ENCODE measurements at places on chromosomes 2 and 18. TPM values are rescaled to one million over a fixed set of nuclear protein-coding genes. Genes with fewer than 3 reads are reported as not detected.

- DNase-seq: no peak
Measured at GRCh38 chr18:7772951-7773350, 205.8 kb downstream of the PTPRM start.

GRCh38 chr18:39870591-39870990 lies 2084.4 kb upstream of the PIK3C3 start:
- DNase-seq: no peak

GRCh38 chr18:75859533-75859932 lies 432.0 kb upstream of the SMIM21 start:
- no peak for DNase-seq

- no peak for DNase-seq
Measured at GRCh38 chr2:207149249-207150213, 16.2 kb downstream of the KLF7 start.

- no peak for DNase-seq
Measured at GRCh38 chr2:230830428-230830827, 34.3 kb upstream of the ITM2C start.

The OSBPL1A gene
- 86.7 TPM for total RNA-seq

DNA sequence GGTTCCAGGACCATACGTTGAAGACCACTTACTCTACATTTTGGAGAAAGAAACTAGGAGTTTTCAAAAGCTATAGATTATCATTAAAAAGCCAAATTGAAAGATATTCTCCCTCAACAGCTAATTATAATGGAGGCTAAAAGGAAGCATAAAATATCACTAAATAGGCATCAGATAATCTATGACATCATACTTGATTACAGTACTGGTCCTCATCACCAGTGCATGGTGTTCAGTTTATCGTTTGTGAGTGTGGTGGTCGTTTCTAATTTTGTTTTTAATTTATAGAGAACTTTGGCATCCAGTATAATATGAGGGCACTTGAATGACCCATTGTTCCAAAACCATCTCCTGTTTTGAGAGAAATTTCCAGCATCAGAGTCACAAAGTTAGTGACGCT lies 80.9 kb downstream of the HNRNPLL start:
- DNase-seq: no peak

DNA sequence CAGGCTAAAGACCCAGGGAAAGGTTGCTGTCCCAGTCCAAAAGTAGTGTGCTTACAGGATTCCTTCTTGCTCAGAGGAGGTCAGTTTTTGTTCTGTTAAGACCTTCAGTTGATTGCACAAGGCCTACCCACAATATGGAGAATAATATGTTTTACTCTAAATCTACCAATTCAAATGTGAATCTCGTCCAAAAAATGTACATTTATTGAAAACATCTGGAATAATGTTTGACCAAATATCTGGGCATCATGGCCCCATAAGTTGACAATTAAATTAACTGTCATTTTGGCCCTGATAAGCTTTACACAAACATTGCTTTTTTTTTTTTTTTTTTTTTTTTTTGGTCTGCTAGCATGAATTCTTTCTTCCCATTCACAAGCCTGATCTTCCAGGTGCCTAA lies 109.8 kb downstream of the CCDC178 start:
- no peak for DNase-seq

GRCh38 chr18:8005870-8006569 lies 438.9 kb downstream of the PTPRM start:
- no peak for DNase-seq

The SCYGR4 gene
- total RNA-seq: not detected

DNA sequence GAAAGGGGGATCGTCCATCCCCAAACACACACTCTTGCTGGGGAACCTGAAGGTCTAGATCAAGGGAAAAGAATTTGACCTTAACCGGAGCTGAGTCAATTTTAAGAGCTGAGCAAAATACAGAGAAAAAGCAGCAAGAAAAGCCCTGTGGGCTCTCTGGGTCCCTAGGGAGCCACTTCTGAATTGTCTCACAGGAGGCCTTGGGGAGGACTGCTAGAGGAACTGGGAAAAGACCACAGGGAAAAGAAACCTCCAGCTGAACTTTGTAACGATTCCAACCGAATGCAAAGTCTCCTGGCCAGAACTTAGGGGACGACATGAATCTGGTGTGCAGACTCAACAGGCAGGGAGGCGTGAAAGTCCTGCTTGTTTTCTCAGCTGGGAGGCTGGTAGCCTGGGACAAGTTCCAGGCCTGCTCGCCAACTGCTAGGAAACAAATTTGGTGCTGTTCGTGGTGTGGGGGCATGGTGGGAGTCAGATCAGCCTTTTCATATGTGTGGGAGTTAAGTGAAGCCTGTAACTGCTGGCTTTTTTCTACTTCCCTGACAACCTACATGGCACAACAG lies 644.6 kb upstream of the CNTNAP5 start:
- DNase-seq: no peak

DNA sequence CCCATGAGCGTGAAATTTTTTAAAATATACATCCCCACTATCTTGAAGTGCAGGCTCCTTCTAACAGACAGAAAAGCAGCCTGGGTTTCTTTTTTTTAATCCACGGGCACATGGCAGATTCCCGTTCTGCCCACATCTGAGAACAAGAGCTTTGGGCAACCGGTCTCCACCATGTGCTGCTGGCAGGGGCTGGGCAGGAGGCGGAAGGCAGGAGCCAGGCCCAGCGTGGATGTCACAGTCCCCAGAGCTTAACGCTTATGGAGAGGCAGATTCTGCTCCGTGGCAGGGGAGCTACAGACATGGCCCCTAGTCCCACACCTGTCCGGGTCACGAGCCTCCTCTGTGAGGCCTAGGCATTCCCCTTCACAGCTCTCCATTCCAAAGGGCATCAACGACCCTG lies 503.0 kb upstream of the MYT1L start:
- DNase-seq: peak; percentile 32

DNA sequence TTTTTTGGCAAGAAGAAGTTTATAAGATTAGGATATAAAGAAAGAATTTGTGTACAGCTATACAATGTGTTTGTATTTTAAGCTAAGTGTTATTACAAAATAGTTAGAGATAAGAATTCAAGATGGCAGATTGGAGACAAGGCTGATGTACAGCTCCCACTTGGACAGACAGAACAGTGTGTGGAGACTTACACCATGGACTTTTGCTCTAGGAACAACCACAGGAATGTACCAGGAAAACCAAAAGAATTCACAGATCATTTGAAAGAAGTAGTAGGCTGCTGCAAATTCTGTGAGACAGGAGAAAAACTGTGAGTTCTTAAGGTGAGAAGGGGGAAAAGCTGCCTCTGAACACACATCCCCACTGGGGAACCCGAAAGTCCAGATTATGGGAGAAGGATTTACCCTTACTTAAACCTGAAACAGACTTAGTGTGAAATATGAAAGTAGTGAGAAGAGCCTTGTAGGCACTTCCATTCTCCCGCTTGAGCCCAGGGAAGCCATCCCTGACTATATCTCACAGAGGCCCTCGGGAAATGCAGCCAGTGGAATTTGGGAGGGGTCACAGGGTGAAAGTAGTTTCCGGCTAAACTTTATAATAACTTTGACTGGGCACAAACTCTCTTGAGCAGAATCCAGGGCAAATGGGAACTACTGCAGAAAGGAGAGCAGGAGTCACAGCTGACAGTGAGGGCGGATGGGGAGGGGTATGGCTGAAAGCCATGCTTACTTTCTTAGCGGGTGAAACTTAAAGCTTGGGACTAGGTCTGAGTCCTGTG lies 11.6 kb upstream of the RPRD1A start:
- no peak for DNase-seq

DNA sequence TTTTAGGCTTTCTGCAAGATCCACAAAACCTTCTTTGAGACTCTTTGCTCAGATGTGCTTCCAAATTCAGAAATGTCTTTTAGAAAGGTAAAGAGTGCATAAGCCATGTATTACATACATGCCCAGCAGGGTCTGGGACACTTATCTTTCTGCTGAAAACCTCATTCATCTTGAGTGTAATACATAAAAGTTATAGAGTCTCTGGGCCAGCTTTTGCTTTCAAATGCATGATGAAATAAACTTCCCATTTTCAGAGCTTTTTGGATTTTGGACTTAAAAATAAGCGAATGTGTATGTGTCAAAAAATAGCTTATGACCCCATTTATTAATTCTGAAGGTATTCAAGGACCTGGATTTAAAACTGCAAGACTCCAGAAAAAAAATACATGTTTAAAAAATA lies 8.0 kb downstream of the CYRIA start:
- no peak for DNase-seq

DNA sequence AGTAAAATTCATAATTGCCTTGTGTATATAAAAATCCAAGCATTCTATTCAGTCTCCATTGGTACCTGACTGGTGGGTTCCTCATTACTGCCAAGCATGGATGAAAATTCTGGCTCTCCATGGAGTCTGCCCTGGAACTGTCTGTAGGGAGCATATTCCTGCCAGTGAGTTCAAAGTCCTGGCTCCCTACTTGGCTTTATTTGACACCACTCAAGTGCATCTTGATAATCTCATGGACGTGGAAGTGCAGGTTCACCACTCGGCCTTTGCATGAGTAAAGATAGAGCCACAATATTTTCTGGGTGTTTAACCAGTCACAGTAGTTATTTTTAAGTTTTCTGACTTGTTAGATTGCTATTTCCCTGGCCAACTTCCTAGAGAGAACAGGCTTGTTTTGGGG lies 63.5 kb downstream of the CNTNAP5 start:
- no peak for DNase-seq

DNA sequence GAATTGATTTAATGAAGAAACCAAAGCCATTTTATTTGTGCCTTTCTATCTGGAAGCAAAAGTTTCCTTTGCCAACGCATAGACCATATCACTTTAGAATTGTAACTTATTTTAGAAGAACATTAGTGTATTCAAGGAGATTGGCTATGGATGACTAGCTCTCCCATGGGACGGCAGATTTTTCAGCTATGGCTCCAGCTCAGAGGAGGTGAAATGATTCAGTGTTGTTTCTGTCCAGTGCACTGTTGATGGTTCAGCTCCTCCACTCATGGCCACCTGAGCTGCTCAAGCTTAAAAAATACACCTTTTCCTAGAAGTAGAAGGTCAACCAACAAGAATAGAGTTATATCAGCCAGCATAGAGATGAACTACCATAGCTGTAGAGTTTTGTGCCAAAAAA lies 1597.5 kb upstream of the PIK3C3 start:
- DNase-seq: no peak

DNA sequence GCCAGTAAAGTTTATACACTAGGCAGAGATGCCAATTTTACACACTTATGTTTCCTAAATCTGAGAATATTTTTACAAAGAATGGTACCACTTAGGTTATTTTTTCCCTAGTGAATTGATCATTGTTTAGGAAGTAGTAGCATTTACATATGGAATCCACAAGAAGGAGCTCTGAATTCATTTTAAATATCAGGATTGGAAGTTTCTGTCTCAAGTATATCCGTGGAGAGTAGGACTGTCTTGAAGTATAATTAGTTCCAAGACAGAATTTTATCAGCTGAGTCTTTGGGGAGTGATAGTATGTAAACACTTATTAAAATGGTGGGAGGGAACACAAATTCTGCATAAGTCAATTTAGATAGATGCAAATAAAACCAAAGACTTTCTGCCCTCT lies 82.3 kb upstream of the FAM98A start:
- no peak for DNase-seq

- DNase-seq: no peak
Measured at GRCh38 chr18:1708006-1708405, 803.3 kb downstream of the ADCYAP1 start.

DNA sequence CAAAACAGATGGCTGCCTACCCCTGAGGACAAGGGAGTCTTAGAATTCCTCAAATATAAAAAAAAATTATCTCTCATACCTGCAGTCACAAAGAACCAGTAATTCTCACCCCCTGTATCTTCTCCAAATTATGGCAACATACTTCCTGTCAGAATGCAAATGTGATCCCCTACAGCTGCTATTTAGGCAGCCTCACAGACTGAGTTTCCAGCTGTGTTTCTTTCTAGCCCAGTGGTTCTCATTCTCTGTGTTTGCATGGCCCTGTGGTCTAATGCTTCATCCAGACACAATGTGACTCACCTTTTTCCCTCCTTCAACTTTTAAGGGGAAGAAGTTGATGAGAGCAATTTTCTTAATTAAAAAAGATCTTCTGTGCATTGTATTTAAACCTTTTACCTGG lies 726.3 kb downstream of the TSN start:
- no peak for DNase-seq

The NEU2 gene
- not detected for total RNA-seq

DNA sequence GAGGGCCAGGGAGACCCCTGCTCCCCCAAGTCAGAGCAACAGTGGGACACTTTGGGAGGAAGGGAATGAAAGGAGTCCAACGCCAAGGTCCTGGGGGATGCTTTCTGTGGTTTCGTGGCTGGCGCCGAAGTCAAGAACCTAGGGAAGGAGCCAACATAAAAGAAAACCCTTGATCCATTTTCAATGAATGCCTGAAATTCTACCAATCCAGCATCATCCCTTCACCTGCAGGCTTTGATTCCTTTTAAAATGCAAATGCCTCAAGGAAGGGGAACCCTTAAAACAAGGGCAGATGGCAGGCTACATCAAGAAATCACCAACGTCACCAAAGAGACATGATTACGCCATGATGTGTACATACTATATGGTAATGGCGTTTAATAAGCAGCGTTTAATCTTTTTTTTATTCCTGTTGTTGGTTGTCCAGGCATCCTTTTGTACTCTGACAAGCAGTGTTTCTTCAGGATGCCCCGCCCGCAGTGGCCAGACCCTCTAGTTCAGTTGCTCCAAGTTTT lies 123.3 kb upstream of the SLC1A4 start:
- no peak for DNase-seq

GRCh38 chr18:49022311-49023161 lies 71.8 kb upstream of the SMAD7 start:
- peak; percentile 36 for DNase-seq

Data from right atrium auricular region (tissue), 2 donors.